Esophagus muscularis mucosa (tissue), 4 donors: ENCODE measurements at places on chromosomes 7 and 10. TPM values are rescaled to one million over a fixed set of nuclear protein-coding genes. Genes with fewer than 3 reads are reported as not detected.

The FAM25A gene
- total RNA-seq: not detected

DNA sequence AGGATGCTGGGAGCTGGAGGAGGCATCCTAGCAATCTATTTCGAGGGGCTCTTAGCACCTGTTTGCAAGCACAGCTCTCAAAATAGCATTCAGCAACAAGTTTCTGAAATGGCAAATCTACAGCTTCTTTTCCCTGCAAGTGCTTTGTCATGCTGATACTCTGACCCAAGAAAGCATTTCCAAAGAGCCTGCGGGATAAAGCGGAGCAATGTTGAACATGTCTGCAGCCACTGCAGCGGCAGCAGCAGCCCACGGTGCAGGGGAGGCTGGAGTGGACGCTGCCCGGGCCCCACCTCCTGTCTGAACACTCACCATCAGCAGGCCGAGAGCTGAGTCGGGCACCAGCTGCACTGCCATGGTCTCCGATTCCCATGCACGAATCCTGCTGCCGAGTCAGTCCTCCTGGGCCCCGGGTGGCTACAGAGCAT lies 964 bp downstream of the FRMD4A start:
- DNase-seq: peak; percentile 91

- no peak for DNase-seq
These were observed 3.1 kb downstream of the HNRNPA2B1 start for GRCh38 chr7:26197153-26198115.

The MLXIPL gene
- 10.9 TPM for total RNA-seq

- DNase-seq: no peak
These were observed 64.4 kb downstream of the CCNY start for GRCh38 chr10:35400595-35401268.

GRCh38 chr10:72228318-72228751 lies 12.3 kb upstream of the ASCC1 start:
- DNase-seq: no peak

The CLEC5A gene
- total RNA-seq: not detected

The ABCB4 gene
- total RNA-seq: 1.0 TPM

DNA sequence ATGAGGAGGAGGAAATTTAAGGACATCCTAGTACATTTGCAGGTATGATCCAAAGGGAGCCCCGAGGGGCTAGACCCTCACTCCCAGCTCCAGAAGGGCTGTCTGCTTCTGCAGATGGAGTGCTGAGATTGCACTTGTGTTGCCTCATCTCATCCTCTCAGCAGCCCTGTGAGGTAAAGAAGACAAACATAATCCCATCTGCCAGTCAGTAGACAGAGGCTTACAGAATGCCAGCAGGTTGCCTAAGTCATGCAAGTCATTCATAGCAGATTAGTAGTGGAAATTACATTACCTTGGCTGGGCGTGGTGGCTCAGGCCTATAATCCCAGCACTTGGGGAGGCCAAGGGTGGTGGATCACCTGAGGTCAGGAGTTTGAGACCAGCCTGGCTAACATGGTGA lies 45.4 kb downstream of the BLVRA start:
- no peak for DNase-seq

GRCh38 chr7:46850563-46851330 lies 731.2 kb downstream of the TNS3 start:
- no peak for DNase-seq

DNA sequence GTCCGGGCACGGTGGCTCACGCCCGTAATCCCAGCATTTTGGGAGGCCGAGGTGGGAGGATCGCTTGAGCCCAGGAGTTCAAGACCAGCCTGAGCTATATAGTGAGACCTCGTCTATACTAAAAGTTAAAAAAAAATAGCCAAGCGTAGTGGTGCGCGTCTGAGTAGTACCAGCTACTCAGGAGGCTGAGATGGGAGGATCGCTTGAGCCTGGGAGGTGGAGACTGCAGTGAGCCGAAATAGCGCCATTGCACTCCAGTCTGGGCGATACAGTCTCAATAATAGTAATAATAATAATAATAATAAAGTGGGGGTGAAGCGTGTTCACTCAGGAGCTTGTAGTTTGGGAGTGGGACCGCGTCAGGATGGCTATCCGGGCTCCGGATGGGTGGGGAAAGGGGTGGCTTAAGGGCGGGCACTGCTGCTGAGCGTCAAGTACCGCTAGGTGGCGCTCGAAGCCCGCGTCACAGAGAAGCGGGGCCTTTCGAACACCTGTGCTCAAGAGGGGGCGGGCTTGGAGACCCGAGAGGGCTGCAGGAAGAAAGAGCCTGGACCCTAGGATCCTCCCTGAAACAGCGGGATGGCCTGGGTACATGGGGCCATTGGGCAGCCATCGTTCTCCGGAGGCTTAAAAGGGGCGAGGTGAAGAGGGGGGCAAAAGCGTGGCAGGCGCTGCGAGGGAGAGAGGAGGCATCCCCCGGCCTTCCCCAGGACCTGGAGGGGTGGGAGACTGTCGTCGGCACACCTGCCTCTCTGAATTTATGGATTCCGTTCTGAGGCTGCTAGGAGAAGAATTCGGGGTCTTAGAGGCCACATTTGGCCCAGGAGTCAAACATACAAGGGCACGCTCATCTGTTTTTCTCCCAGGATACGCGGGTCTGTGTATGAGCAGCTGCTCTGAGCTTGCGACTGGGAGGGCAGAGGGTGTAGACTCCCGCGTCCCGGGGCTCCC lies 14.5 kb downstream of the LBX1 start:
- DNase-seq: no peak

- DNase-seq: peak; percentile 37
These were observed 130.4 kb upstream of the GHITM start for GRCh38 chr10:84008878-84009277.

DNA sequence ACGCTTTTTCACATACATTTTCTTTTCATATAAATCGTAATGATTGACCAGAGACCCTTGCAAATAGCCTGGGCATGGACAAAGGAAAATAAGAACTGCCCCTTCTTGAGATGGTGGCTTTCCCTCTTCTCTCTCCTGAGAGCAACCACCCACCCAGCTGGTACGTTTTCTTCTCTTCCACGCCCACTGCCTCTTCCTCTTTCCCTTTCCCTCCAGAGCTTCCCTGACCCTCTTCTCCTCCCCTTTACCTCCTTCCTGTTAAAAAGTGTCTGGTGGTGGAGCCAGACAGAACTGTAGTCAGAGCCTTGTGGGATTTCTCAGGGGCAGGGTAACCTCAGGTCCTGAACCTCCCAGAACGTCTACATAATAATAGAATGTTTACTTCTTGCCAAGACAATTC lies 23.2 kb downstream of the GPR141 start:
- no peak for DNase-seq

- DNase-seq: no peak
These were observed 277.7 kb downstream of the ANKRD7 start for GRCh38 chr7:118502235-118502634.

GRCh38 chr7:106029941-106030340 lies 66.9 kb downstream of the CDHR3 start:
- DNase-seq: no peak

- DNase-seq: no peak
These were observed 1.1 kb downstream of the HOXA2 start for GRCh38 chr7:27101171-27101956.

DNA sequence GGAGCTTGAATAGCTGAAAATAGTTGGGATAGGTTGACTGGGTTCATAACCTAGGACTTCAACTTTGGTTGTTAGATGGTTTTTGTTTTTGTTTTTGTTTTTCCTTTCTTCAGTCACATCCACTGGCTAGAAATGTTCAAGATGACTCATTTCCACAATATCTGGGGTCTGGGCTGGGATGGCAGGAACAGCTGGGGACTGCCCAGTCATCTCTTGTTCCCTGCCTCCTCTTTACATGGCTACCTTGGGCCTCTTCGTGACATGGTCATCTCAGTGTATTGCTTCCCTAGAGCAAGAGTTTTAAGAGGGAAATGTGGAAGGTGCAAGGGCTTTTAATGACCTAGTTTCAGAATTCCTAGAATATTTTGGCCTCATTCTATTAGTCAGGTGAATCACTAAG lies 915.8 kb downstream of the XPNPEP1 start:
- DNase-seq: no peak

The CNTNAP2 gene
- 2.9 TPM for total RNA-seq

GRCh38 chr7:3028071-3028757 lies 15.5 kb downstream of the CARD11 start:
- no peak for DNase-seq

The ANKRD7 gene
- total RNA-seq: 1.2 TPM

- no peak for DNase-seq
These were observed 9.6 kb downstream of the TMEM184A start for GRCh38 chr7:1546274-1546908.

The SP8 gene
- not detected for total RNA-seq

The CNPY1 gene
- not detected for total RNA-seq

DNA sequence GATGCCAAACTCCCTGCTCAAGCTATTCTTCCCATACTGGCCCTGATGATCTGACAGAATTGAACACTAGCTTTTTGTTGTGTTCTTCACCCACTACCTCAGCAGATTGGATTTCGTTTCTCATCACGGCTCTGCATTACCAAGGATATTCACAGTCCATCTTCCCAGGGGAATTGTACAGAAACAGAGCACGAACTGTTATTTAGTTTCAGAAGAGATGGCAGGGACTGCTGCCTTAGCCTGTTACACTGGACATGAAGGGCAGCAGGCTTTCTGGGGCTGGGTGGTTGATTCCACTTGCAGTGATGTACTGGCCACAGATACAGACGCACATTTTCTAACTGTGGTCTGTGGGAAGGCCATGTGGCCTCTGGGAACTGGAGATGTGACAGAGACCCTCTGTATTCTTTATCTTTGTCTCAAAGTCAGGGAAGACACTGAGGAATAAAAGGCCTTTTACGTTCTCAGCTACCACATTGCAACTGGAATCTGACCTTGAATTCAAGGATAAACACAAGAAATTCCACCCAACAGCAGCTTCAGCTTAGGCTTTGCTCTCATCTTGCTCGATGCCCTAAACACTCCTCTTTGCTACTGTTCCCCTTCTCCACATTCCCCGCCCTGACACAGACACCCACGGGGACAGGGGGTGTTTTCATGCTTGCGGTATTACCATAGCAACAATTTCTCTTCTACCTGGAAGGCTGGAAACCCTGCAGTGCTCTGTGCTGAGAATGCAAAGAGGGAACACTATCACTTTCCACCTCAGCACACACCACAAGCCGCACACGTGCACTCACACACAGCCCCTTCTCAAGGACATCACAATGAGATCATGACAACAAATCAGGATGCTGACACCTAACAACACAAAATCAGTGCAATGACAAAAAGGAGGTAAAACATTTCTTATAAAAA lies 81.7 kb downstream of the RNF216 start:
- no peak for DNase-seq

The BTBD16 gene
- total RNA-seq: 0.29 TPM

DNA sequence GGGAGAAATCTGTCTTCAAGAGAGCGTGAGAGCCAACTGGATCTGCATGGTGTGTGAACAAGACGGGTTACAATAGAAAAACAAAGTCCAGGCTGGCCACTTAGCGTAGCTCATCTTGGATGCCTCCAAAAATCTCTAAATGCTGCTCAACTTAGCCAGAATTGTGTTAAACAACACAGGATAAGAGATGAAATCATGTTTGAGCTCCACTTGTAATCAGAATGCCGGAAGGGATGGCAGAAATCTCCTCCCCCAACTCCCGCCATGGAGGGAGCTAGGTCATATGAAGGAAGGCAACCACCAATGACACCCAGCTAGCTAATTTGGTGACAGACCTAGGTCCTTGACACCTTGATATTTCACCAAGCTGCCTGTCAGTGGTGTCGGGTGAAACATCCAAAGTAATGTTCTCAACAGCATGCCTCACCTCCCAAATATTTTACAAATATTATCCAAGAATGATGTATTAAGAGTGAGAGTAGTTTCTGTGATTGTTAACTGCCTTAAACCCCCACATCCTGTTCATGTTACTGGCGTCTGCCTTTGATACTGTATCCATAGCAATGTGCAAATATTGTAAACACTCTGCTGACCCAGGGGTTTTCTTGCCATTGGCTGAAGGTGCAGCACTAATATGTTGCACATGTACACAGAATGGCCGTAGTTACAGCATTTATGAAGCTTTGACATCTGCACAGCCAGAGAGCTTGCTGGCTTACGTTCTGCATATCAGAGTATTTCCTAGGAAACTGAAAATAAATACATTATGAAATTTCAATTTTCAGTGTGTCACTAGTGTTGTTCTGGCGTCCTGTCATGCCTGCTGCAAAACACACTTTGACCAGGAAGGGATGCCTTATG lies 25.8 kb downstream of the TMEM254 start:
- no peak for DNase-seq

DNA sequence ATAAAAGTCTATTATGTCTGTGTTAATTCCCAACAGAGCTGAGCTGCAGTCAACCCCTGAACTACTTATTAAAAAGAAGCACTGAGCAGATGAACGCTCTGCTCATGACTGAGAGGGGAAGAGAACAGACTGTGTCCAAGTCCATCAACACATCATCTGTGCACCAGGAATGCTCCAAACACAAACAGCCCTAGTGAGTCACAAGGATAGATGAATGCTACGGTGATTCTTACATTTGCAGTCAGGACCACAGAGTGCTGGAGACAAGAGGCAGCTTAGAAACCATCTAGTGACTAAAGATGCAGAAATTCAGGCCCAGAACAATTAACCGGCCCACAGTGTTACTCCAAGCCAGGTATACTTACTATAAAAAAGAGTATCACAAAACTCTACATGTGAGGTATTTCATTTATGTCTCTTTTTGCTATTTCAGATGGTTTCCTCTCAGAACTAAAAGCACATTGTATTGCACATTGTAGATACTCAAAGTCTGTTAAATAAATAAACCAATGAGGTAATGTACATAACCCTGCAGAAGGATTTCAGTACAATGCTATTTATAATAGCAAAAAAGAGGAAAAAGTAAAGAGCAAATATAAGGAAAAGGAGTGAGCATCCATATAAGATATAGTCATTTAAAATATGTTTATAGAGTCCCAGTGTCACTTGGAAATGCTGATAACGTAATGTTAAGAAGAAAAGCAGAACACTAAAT lies 159.2 kb downstream of the KCNMA1 start:
- no peak for DNase-seq

DNA sequence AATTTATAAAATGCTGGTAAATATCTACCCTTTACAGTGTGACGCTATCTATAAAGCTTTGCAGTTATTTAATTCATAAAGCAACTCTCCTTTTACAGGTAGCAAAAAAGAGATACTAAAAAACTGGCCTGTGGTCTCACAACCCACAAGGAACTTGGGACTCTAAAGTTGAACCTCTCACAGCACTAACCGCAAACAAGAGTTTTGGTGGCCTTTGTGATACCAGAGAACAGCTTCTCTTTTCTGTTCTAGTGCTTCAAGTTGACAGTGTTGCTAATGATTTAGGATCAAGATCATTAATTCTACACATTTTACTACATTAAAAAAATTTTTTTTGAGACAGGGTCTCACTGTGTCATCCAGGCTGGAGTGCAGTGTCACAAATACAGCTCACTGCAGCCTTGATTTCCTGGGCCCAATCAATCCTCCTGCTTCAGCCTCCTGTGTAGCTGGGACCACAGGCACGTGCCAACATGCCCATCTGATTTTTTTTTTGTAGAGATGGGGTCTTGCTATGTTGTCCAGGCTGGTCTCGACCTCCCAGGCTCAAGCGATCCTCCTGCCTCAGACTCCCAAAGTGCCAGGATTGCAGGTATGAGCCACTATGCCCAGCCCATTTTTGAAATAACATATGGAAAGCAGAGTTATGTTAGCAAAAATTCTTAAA lies 56.0 kb upstream of the ST8SIA6 start:
- no peak for DNase-seq

GRCh38 chr10:49609006-49609282 lies 1.2 kb upstream of the SLC18A3 start:
- no peak for DNase-seq

GRCh38 chr10:94963901-94964300 lies 25.4 kb downstream of the CYP2C9 start:
- no peak for DNase-seq

- no peak for DNase-seq
These were observed 34.4 kb upstream of the PBLD start for GRCh38 chr10:68367121-68367520.
